AG04450 (cell line): ENCODE measurements at places on chromosomes 7 and 10.

DNA sequence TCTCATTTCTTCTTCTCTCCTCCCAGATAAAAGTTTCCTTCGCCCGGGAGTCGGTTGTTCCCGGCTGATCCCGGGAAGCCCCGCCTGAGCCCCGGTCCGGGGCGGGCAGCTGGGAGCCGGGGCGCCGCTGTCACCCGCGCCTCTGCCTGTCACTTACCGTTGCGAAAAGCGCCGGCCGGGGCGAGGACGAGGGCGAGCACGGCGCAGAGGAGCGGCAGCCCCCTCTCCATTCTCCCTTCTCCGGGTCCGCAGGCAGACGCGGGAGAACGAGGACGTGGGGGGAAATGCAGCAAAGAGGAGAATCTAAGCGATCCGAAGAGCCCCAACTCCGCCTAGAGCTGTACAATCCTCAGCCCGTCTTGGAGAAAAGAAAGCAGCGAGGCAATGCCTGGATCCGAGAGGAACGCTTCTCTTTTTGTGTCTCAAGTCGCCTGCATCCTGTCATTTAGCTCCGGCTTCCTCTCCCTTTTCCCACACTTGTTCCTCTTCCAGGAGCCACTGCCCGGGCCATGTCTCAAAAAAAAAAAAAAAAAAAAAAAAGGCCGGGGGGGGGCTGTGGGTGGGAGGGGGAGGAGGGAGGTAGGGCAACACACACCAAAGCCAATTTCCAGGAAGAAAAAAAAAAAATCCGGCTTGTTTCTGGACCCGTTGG lies at the start of gene NRP1:
NRP1 (minus strand) TSS at position 515 of the 652 bp plus-strand sequence; CDS start at position 230, 285 bp downstream.
- no peak for DNase-seq

DNA sequence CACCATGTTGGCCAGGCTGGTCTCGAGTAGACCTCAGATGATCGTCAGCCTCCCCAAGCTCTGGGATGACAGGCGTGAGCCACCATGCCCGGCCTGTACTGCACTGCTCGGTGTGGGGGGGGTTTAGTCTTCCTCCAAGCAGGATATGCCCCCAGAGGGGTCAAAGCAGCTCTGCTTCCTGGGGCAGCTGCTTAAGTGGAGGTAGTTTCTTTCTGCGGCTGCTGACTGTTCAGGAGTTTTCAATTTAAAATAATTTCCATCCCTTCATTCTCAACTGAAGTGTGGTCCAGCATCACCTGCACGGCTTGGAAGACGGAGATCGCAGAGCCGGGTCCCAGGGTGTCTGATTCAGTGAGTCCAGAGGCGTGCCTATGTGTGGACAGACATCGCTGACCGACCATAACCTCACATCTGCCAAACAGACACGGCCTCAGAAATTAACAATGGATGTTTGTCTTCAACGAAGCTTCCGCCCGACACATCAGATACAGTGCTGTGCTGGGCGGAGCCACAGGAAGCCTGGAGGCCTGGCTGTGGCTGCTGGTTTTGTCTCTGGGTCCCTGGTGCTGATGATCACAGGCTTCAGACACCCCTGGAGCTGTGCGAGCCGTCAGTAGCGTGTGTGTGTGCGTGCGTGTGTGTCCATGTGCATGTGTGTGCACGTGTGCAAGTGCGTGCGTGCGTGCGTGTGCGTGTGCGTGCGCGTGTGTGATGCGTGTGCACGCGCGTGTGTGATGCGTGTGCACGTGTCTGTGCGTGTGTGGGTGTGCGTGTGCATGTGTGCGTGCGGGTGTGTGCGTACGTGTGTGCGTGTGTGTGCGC lies 226.5 kb upstream of the PITRM1 start:
- no peak for DNase-seq

- DNase-seq: no peak
Observed at GRCh38 chr7:10022957-10023356, 950.7 kb upstream of the PHF14 start.

- DNase-seq: no peak
Observed at GRCh38 chr10:132705173-132705572, 80.8 kb downstream of the NKX6-2 start.

DNA sequence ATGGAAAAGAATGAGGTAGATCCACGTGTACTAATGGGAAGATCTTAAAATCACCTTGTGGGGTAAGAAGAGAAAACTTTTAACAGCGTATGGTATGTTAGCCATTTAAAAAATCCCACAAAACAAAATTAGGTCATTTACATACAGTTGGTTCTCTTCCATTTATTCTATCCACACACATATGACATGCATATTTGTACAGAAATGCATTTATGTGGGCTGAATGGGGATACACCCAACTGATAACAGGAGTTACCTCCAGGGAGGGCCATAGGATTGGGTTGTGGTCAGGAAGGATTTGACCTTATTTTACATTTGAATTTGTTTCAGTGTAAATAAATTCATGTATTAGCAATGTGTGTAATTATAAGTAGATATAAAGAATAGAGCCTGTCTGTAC lies 71.5 kb downstream of the MCMBP start:
- DNase-seq: no peak

DNA sequence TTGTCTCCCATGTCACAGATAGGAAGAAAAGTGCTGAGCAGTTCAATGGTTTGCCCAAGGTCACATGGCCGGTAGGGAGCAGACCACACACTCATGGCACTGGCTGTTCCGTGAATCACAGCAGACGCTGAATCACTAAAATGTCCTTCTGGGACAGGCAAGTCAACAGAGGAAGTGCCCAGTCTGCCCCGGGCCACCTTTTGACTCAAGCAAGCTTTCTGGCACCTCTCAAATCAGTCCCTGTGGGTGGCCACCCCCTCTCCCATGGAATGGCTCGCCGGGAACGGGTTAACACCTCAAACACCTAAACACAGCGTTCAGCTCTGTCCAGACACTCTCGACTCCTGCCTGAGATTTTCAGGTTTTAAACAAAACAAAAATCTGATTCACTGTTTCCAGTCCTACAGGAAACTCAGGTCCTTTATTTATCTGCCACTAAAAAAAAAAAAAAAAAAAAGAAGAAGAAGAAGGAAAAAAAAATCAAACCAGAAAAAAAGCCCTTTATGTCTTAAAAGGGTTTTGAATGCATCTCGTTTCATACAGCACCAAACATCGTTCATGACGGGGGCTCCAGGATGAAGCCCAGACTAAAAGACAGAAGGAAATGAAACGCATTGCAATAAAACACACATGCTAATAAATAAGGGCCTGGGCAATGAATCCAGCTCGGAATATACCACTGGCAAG lies 15.5 kb downstream of the CARD11 start:
- no peak for DNase-seq
